Esophagus mucosa (tissue), 1 donor: ENCODE measurements at places on chromosomes 2 and 18.

DNA sequence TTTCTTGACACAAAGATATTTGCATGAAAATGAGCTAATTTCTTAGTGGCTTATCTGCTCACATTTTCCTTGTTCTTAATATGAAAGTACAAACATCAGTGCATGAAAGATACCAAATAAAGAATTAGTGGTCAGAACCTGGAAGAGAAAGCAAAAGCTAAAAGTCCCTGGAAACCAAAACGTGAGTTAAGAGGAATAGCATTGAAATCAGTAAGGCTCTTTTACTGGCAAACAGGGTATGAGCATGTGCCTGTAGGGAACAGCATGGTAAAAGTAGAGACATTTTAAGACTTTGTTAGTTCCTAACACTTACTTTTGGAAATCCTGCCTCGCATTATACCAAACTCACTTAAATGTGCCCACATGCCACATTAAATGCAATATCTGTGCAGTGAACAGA, 31.9 kb upstream of the CWC22 start:
- no peak for ATAC-seq

DNA sequence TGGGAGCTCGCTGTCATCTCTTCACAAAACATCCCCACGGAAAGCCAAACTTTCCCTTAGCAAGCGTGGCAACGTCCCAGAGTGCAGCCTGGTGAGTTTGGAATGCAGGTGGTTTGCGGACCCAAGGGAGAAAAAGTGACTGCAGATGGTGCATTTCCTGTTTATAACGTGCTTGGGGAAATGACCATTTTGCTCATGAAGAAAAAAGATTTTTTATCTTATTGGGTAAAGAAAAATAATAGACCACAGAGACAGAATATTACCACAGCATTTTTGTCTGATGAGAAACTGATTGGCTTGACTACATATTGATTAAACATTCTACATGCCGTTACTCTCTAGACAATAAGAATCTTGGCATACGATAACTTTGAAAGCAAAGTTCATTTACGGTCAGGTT, 136.5 kb downstream of the COPS8 start:
- ATAC-seq: no peak

DNA sequence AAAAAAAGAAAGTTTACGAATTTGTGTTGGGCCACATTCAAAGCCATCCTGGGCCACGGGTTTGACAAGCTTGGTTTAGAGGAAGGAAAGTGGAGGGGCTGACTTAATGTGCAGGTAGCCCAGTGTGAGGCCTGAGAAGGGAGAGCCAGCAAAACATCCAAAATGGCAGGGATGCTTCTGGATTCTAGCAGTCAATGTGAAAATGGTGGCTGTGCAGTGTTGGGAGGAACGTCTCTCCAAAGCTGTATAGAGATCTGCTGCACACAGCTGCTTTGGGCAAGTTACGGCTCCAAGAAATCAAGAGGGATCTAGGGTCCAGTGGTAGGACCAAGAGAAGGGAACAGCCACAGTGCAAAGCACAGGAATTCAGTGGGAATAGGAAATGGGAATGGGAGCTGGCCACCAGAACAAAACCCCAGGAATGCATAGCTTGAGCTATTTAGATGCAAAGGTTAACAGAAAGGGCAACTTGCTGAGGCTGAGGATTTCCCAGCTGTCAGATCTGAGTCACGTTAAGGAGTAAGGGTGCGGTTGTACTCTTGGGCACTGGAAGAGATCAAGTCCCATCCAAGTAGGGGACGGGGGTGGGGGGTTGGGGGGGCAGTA, 70.6 kb downstream of the B3GNT2 start:
- ATAC-seq: no peak

- no peak for ATAC-seq
These were observed 849.9 kb downstream of the DCDC2C start for GRCh38 chr2:4553241-4553640.

GRCh38 chr2:38509314-38509946, 93.3 kb downstream of the HNRNPLL start:
- peak; percentile 54 for ATAC-seq

DNA sequence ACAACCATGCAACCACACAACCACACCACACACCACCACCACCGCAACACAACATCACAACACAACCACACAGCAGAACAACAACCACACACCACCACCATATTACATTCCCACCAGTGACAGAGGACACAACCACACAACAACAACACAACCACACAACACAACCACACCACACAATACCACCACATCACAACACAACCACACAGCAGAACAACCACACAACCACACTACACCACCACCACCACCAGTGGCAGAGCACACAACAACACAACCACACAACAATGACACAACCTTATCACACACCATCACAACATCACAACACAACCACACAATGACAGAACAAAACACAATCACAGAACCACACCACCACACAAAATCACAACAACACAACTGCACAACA, 313.0 kb upstream of the MYT1L start:
- ATAC-seq: no peak

- no peak for ATAC-seq
These were observed 2.5 kb upstream of the DNAJC10 start for GRCh38 chr2:182713601-182714000.

- no peak for ATAC-seq
These were observed 138.6 kb downstream of the BCL2 start for GRCh38 chr18:63180971-63181376.

DNA sequence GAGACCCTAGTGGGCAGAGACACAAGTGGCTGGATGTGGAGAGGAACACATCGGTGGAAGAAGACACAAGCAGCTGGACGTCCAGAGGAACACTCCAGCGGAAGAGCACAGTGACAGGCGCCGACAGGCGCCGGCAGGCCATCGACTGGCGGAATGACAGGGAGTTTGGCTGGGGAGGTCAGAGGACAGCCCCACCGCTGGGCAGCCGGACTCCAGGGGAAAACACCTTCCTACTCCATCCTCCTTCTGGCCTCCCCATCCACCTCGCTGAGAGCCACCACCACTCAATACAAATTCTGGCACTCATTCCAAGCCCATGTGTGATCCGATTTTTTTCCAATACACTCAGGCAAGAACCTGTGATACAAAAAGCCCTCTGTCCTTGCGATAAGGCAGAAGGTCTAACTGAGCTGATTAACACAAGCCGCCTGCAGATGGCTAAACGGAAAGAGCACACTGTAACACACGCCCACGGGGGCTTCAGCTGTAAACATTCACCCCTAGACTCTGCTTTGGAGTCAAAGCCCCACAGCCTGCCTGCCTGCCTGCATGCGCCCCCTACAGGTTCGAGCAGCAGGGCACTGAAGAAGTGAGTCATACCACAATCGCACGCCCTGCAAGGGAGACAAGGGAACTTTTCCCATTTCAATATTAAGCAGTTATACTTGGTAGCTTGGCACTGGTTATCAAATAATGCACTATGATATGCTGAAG, 50.2 kb upstream of the LRP1B start:
- ATAC-seq: no peak

GRCh38 chr2:5940596-5941535, 248.7 kb downstream of the SOX11 start:
- ATAC-seq: no peak

DNA sequence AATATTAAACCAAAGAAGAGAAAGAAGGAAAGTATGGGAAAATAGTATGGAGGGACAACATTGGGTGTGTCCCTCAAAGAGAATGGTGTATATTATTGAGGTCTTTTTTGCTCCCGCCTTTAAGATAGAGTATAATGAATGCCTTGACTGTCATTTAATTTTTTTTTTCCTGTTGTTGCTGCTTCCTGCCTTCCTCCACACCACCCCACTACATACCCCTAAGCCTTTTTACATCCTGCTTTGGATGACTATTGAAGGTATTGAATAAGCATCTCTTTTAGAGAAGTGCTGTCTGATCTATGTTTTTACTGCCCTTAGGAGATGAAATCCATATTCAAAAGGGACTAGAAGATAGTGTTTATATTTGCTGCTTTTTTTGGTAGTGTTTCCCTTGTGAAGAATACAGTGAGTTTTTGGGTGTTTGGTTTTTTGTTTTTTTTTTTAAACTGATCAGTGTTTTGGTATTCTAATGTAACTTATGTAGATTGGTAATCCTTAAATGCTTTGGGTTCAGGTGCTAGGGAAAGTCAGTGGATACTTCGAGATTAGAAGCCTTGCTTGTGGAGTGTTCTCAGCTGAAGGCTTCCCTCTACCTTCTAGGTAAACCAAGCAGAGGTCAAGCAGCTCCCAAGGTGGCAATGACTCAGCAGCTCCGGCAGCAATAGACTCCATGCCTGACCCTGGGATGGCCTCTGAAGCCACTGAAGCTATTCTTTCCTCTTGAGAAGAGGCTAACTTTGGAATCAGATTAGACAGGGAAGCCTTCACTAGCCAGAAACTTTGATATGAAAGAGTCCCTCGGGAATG, 5.0 kb downstream of the FZD7 start:
- no peak for ATAC-seq

GRCh38 chr2:63569740-63570139, 18.5 kb downstream of the WDPCP start:
- no peak for ATAC-seq

GRCh38 chr2:2633017-2633416, 301.9 kb upstream of the MYT1L start:
- no peak for ATAC-seq

DNA sequence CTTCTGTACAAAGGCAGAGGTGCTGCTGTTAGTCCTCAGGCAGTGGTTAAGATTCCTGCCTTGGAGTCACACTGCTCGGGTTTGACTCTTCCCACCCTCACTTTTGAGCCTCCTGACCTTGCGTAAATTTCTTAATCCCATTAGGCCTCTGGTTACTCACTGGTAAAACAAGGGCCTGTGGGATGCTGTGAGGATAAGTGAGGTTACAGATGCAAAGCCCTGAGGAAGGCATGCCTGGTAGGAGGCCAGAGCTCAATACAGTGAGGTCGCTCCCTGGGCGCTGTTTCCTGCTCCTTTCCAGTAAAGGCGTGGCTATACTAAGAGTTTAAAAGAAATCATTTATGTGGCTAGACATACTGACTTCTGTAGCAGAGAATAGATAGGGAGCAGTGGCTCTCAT, 127.5 kb upstream of the TMEM200C start:
- no peak for ATAC-seq

GRCh38 chr2:69594341-69594740, 49.2 kb downstream of the AAK1 start:
- no peak for ATAC-seq

- no peak for ATAC-seq
These were observed 11.4 kb upstream of the PROKR1 start for GRCh38 chr2:68632021-68632420.

DNA sequence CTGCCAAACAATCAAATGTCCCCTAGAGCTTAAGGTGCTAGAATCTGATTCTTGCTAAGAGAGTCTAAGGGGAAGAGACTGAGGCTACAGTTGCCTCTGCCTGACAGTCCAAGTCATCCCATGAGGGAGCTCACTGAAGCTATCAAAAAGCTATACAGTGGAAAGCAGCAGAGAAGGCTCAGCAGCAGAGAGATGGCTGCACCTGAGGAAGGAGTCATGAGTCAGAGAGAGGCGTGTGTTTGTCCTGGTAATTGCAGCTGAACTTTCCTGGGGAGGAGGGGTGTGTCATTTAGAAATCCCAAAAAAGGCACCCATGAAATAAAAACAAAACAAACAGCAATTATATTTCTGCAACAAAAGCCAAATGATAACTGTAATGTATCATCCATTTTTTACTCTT, 305.2 kb upstream of the UBE2E3 start:
- peak; percentile 51 for ATAC-seq

GRCh38 chr2:96866986-96867755, 2.7 kb downstream of the SEMA4C start:
- ATAC-seq: no peak

DNA sequence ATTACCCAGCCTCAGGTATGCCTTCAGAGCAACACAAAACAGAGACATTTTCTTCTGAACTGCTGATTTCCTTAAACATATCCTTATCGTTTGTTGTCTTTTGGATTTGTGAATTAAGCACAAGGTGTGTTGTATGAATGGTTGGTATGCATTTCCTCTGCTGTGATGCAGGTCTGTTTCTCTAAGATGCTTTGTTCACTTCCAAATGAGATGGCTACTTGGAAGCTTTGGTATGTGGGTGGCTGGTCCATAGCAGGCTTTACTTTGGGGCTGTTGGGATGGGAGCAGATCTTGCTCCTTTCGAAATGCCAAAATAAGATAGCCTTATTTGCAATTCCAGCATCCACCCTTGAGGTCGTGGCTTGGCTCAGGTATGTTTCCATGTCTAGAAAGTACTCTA, 257.2 kb downstream of the INSIG2 start:
- no peak for ATAC-seq

DNA sequence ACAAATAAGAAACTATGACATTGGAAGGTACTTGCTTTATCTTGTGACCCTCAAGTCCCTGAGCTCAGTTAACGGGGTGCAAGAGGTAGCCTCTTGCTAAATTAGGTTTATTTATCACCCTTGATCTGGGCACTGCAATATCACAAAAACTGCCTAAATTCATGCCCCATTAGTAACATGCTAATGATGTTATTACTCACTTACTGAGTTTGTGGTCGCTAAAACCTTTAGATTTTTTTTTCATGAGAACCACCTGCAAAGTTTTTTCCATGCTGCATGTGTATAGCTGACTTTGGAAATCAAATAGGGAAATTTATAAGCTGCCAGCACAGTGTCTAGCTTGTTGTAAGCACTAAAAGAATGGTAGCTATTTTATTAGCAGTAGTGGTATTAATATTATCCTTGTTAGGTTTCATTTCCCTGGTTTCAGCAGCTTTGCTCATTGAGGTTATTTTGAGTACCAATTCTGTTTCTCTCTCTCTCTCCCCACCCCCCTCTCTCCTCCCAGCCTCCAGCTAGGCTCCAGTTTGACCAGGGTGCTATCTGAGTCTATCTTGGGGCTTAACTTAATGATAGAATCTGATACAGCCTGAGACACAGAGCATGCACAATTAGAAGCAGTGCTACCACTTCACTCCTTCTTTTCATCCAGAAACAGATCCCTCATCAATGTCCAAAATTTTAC, 88.7 kb upstream of the ATP8B1 start:
- ATAC-seq: no peak

- no peak for ATAC-seq
These were observed 53.6 kb downstream of the CTDP1 start for GRCh38 chr18:79733135-79733701.

DNA sequence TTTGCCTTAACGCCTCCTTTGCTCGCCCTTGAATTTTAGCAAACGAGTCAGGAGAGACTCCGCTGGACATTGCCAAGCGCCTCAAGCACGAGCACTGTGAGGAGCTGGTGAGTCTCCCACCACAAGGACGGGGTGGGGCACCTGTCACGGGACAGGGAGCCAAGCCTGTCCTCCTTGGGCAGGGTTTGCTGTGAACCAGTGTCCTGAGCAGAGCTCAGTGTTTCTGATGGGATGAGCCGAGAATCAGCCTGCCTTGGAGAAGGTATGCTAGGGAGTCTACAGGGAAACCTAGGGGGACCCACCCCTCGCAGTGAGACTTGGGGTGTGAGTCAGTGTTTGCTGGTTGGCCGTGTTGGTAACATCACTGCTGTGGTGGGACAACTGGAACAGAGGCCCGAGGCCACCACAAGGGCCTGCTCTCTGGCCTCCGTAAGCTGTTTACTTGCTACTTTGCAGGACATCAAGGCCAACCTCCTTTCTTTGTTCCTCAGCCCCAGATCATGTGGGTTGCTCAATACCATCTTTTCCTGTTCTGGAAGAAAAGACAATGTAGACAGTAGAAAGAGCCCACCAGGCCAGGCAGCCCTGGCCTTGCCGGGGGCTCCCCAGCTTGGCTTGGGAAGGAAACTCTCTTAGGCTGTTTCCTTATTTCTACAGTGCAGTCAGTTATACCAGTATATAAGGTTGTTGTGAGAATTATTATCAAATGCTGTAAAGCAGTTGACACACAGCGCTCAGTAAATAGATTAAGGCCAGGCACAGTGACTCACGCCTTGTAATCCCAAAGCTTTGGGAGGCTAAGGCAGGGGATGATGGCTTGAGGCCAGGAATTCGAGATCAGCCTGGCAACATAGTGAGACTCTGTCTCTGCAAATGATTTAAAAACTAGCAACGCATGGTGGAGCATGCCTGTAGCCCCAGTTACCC, 42.4 kb downstream of the ITGB1BP1 start:
- peak; percentile 85 for ATAC-seq
